ENCODE measurements at places on chromosomes 5 and 9. TPM values are rescaled to one million over a fixed set of nuclear protein-coding genes. Genes with fewer than 3 reads are reported as not detected.

The SPAG8 gene
- 0.34 TPM for total RNA-seq

The NTNG2 gene
- total RNA-seq, result 1.2 TPM

The PIK3R1 gene
- total RNA-seq, result 7.6 TPM

The KCNN2 gene
- 0.20 TPM for total RNA-seq

The BRINP1 gene
- 0.15 TPM for total RNA-seq

The PCDHB1 gene
- not detected for total RNA-seq

The DND1 gene
- total RNA-seq, result 0.60 TPM

The SPACA9 gene
- 5.9 TPM for total RNA-seq

The ZCCHC10 gene
- total RNA-seq, result 30.8 TPM

The PDE6A gene
- total RNA-seq, result 0.22 TPM

The SGTB gene
- total RNA-seq, result 6.6 TPM

The SLC23A1 gene
- total RNA-seq, result 1.3 TPM

The ADRB2 gene
- total RNA-seq, result 1.3 TPM

The UAP1L1 gene
- total RNA-seq, result 11.9 TPM

The SLC34A3 gene
- 0.15 TPM for total RNA-seq

The PCDHA1 gene
- 0.14 TPM for total RNA-seq

The HRH2 gene
- 0.34 TPM for total RNA-seq

The GCNT1 gene
- 5.5 TPM for total RNA-seq

The ERAP2 gene
- 1.4 TPM for total RNA-seq

The WDR55 gene
- 27.3 TPM for total RNA-seq

The HAVCR1 gene
- 30.4 TPM for total RNA-seq

The PCDHA3 gene
- 1.0 TPM for total RNA-seq

The FAM153A gene
- total RNA-seq, result not detected

The HCN1 gene
- not detected for total RNA-seq

The POLE3 gene
- 96.3 TPM for total RNA-seq

The ANGPTL2 gene
- not detected for total RNA-seq

The IL9 gene
- total RNA-seq, result not detected

The SLC36A3 gene
- total RNA-seq, result not detected

The LCN15 gene
- total RNA-seq, result not detected

The SH2D3C gene
- total RNA-seq, result 0.08 TPM

The IRX2 gene
- 1.4 TPM for total RNA-seq

The MXD3 gene
- 22.0 TPM for total RNA-seq

The FUT7 gene
- 0.07 TPM for total RNA-seq

The IL7R gene
- total RNA-seq, result 0.30 TPM

The PDCD1LG2 gene
- 0.15 TPM for total RNA-seq

The OR1Q1 gene
- not detected for total RNA-seq

The PCDHGB5 gene
- total RNA-seq, result 1.9 TPM

The ISCA1 gene
- 42.7 TPM for total RNA-seq

The BSPRY gene
- 0.07 TPM for total RNA-seq

The RABGAP1 gene
- 14.5 TPM for total RNA-seq

The EFCAB9 gene
- not detected for total RNA-seq

The SPATA31C1 gene
- total RNA-seq, result not detected

The PALM2AKAP2 gene
- total RNA-seq, result 0.36 TPM

The PCDHB9 gene
- 0.09 TPM for total RNA-seq

The OR1L8 gene
- total RNA-seq, result not detected

The C9orf153 gene
- total RNA-seq, result 0.34 TPM

The ELP1 gene
- total RNA-seq, result 18.8 TPM

The PCDHGA12 gene
- not detected for total RNA-seq

The TRIM41 gene
- total RNA-seq, result 25.6 TPM

The CLTB gene
- 105 TPM for total RNA-seq
